Activated CD8-positive, alpha-beta memory T cell treated with anti-CD3 and anti-CD28 coated beads for 4 hours (primary cell): ENCODE measurements at places on chromosomes 6 and 20.

- no peak for DNase-seq
Measured at GRCh38 chr20:52244702-52245101, 53.1 kb upstream of the ZFP64 start.

- no peak for DNase-seq
Measured at GRCh38 chr20:13883425-13883824, 98.6 kb downstream of the NDUFAF5 start.

GRCh38 chr6:110951008-110951407, 7.5 kb upstream of the GTF3C6 start:
- DNase-seq = no peak

DNA sequence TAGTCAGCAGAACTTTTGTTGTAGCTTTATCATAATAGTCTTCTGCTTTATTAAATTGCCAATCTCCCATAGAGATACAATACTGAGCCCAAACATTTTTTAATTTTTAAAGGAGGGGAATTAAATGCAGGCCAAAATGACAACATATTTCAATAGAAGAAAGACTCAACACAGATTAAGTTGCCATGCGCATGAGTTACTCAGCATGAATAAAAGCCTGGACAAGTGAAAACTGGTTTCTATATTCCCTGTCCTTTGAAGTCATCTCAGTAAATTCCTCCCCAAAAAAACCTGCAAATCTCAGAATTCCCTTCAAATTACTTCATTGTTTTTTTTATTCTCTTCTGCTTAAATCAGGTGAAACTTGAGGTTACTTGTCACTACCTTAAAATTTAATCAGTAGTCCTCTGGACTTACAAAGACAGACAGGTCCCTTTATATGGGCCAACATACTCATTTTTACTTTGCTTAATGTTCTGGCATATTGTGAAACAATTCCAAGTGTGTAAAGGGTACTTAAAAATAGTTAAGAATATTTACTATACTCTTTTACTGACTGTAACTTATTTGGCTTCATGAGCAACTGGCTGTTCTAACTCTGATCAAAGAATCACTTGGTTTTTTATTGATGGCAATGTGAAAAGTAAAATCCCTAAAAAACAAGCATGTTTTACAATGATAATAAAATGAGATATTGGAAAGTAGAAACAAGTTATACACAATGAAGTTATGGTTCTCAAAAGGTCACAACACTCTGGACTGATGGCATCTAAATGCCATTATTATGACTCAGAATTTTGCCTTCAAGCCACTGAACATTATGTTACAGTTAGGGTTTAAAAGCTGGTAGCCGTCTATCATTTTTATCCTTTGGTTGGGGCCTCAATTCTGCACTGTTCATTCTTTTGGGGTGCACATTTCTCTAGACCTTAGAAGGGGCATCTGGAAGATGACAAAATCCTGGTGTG, 49.9 kb upstream of the COL21A1 start:
- no peak for DNase-seq

DNA sequence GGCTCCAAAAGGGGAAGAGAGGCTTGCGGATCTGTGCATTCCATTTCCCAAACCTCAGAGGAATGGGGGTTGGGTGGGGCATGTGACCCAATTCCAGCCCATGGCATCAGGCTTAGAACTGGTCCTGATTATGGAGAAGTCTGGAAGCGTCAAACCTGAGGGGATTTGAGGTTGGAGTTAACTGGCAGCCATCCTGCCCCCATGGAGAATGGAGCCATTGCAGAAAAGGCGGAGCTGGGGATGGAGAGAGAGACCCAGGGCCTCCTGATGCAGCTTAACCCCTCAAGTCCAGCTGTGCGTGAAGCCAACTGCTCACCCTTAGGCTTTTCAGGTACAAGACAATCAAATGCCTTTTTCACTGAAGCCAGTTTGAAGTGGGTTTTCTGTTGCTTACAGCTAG, 9.9 kb upstream of the SDCBP2 start:
- no peak for DNase-seq

- DNase-seq = no peak
Measured at GRCh38 chr20:22509090-22509842, 75.1 kb downstream of the FOXA2 start.

DNA sequence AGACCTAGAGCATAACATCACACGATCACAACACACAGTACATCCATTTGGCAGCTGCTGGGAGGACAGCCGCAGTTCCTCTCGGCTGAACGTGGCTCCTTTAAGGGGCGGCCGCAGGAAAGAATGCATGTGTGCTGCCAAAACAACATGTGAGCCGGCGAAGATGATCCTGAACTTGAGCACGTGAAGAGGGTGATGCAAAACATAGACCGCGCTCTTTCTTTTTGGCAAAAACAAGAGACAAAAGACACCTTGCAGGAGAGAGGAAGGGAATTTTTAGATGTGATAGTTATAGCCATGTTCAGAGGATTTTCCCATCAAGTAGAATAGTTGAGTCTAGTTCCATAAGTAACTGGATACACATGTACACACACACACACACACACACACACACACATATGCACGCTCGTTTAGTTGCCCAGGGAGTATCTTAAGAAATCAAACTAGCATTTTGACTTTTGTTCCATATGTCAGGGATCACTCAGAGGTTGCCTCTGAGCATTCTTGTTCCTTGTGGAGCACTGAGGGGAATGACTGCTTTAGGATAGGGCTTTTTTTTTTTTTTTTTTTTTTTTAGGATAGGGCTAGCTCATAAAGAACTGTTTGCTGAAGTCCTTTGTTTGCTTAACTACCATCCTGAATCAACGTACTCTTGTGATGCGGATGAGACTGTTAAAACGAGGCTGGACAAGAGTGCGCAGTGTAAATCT, 21.7 kb upstream of the RANBP9 start:
- DNase-seq = no peak

- DNase-seq = no peak
Measured at GRCh38 chr6:132669690-132670291, 10.8 kb upstream of the TAAR1 start.

- no peak for DNase-seq
Measured at GRCh38 chr6:56764081-56764566, 121.4 kb upstream of the DST start.

DNA sequence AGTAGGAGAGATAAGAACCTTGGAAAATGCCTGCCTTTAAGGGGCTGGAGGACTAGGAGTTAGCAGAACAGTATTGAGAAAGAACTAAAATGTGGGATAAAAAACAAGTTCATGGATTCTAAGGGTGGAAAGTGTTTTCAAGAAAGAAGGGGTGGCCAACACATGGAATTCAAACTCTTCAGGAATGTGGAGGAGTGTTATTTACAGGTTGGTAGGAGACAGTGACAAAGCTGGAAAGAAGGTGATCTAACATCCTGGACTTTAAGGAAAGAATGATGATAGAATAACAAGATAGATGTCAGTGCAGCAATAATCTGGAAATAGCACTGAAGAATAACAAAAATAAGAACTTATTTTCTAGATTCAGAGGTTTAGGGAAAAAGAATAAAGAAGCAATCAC, 54.0 kb upstream of the TNFRSF21 start:
- no peak for DNase-seq

- no peak for DNase-seq
Measured at GRCh38 chr6:132253211-132253610, 148.1 kb downstream of the MOXD1 start.

DNA sequence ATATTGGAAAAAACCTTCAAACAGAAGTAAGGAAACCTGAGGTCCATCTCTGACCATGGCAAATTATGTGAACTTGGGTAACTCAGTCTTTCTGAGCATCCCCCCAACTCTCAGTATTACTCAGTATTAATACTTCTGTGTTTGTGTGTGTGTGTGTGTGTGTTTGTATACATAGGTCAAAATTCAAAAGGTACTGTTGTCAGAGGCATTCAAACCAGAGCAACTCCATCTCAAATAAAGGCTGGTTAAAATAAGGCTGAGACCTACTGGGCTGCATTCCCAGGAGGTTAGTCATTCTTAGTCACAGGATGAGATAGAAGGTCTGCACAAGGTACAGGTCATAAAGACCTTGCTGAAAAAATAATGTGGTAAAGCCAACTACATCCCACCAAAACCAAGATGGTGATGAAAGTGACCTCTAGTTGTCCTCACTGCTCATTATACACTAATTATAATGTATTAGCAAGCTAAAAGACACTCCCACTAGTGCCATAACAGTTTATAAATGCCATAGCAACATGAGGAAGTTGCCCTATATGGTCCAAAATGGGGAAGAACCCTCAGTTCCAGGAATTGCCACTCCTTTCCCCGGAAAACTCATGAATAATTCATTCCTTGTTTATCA, 33.3 kb upstream of the SLC22A16 start:
- DNase-seq = no peak

DNA sequence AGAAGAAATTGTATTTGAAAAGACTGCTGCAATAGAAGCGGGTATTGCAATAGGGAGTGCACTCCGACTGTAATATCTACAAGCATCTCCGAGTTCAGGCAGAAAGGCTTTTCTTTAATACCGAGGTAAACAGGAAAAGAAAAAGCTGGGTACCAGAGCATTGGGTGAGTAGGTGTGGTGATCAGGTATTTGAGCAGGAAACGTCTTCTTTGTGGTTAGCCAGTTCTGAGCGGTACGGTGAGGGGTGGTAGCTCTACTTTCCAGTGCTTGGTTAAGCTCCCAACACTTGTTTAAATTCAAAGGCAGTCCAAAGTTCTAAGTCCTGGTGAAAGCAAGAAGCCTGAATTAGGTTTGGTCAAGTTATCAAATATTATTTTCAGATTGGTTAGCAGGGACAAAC, 404.1 kb downstream of the LMBRD1 start:
- DNase-seq = no peak

GRCh38 chr6:1587977-1588376, 21.7 kb upstream of the FOXC1 start:
- DNase-seq = no peak

- no peak for DNase-seq
Measured at GRCh38 chr20:40651151-40651550, 37.9 kb downstream of the MAFB start.

DNA sequence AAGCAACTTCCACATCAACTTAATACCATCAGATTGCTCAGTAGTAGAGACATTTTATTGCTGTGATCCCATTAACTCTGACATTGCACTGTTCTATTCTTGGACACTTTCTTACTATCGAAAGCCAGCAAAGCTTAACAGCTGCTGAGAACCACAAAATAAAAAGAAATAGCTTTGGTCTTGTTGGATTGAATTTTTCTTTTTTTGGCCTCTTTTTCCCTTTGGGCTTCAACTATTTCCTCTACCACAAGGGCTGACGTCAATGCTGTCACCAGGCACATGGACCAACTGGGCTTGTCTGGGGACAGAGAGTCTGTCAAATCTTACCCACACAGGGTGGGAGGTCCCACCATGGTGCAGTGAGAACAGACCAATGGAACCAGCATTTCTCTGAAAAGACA, 63.4 kb upstream of the ENPP5 start:
- no peak for DNase-seq

GRCh38 chr6:91751526-91751925, 1164.7 kb upstream of the MAP3K7 start:
- no peak for DNase-seq

GRCh38 chr20:41386502-41387427, 20.1 kb upstream of the EMILIN3 start:
- DNase-seq = no peak

DNA sequence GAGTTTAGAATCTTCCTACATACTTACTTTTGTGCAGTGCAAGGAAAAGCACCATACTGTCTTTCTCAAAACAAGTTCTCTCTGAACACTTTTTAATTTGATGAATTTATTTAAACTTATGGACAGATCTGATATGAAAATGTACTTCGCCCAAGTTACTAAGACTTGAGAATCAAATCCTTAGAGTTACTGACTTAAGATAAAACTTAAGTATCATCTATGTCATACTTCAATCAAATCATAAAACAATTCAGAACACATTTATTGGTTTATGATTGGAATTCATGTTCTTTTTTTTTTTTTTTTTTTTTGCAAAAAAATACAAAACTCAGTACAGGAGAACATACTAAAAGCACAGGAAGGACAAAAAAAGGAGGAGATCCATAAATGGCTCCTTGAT, 77.7 kb downstream of the MBOAT1 start:
- no peak for DNase-seq

GRCh38 chr6:28586324-28586723, 60.6 kb downstream of the GPX5 start:
- DNase-seq = no peak

DNA sequence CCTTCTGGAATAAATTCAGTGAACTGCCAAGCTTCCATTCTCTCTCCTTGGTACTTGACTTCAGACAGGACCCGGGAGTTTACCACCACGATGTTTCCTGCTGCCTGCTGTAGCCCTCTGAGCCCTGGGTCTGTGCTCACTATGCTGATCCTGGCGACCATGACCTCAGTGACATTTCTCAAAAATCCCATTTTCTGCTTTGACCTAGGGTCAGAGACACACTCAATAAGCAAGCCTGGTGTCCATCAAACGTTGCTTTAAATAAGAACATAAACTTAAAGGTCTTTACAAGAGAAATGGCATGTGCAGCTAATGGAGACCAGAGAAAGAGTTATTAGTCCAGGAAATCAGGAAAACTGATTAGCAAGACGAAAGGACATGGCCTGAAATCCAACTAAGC, 509.7 kb upstream of the SULF2 start:
- no peak for DNase-seq

GRCh38 chr6:156508923-156509322, 268.3 kb upstream of the ARID1B start:
- no peak for DNase-seq

DNA sequence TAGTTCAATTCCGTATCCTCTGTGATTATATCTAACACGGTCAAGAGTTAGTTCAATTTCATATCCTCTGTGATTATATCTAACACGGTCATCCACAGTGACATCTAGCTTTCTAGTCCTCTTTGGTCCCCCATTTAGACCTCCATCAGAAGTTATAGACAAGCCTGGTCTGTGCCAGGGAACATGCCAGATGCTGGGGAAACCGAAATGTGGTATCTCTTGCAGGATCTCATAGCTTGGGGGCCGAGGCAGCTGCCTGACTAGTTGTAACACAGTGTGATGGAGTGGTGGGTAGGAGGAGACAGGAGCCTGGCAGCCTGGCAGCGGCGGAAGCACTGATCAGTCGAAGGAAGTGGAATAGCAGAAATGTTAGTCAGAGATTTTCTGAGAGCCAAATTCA, 13.8 kb upstream of the SMOC2 start:
- DNase-seq = no peak

DNA sequence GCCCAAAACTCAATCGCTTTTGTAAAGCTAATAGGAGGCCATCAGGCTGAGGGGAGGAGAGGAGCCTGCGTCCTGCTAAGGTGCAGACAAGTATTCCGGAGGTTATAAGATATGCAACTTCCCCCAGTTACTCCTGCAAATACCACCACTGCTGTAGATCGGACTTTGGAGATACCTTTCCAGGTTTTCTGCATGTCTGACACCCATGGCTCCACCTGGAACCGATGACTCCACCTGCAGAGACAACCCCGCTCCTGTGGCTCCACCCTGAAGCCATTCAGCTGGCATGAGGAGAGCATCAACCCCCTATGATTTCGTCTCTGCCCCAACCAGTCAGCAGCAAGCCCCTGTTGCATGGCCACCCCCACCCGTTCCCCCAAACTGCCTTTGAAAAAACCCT, 59.7 kb upstream of the SAMD5 start:
- no peak for DNase-seq
